AML-193 (cell line): ENCODE measurements at places on chromosomes 5 and 9.

GRCh38 chr9:135359764-135360163, 119.8 kb upstream of the PPP1R26 start:
- no peak for DNase-seq

DNA sequence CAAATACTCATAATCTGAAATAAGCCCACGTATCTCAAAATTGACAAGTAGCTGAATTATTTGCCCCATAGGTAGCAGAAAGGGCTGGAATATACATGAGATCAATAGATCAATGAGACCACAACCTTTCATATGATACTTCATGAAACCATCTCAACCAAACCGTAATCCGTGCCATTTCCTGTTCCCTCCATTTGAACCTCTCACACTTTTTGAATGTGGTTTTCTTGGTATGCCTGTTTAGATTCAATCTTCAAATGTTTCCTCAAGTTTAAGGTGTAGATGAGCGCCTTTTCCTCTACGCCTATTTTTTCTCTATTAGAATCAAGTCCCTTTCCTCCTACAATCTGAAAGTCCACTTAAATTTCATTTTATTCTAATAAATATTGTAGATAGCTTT, 805.5 kb downstream of the EFNA5 start:
- no peak for DNase-seq

DNA sequence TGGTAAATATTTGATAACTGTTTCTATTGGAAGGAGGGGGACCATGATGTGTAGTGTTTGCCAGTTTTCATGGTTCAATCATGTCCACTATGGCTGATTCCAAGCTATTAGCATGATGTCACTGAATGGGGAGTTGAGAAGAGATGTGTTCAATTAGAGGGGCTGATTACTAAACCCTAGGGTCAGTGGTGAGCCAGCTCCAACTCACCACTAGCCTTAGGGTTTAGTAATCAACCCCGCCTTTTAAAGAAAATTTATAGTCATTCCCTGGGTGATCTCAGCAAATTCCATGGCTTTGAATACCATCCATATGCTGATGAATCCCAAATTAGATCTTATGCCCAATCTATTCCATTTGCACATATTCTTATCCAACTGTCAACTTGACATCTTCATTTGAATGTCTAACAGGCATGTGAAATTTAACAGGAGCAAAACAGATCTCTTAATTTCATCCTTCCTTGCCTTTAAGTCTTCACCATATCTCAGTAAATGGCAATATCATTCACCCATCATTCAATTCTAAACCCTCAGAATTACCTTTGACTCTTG, 98.8 kb downstream of the GCNT1 start:
- DNase-seq: no peak

DNA sequence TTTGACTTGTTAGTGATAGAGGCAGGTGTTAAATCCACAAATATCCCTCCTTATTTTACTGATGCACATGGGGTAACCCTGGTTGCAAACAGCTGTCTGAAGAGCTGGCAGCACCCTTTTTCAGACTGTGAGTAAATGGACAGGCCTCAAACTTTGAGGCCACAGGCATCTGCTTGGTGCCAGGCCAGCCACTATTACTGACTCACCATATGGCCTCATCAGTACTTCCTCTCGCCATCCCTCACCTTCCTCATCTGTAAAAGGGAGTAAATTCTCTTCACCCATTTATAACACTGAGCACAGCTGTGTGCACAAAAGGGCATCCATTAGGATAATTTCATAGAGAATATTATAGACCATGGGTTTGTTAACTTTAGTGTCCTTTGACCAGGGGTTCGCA, 11.9 kb upstream of the TNIP1 start:
- peak; percentile 87 for DNase-seq

GRCh38 chr5:147454996-147455677, 54.7 kb downstream of the DPYSL3 start:
- no peak for DNase-seq

GRCh38 chr5:100852988-100853449, 50.1 kb downstream of the ST8SIA4 start:
- DNase-seq: peak; percentile 53

DNA sequence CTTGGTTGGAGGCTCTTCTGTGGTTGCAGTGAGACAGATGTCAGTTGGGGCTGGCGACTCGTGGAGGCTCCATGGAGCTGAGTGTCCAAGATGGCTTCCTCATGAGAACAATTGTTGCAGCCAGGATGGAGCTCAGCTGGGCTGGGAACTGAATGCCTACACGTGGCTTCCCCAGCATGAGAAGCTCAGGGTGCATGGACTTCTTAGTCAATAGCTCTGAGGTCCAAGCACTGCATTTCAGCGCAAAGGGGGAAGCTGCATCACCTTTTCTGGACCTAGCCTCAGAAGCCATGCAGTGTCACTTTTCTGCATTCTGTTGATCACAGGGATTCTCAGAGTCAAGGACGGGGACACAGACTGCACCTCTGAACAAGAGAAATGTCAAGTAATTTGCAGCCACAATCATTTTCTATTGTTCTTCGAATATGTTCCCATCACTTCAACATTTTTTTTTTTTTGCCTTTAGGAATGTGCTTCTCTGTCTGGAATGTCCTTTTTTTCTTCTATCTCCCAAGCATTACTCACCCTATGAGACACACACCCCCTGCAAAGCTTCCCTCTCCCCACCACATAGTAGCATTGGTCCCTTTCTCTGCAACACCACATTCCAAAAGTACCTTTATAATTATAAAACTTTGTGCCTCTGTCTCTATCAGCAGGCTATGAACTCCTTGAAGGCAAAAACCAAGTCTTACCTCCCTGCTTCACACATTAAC, 57.5 kb upstream of the STK32A start:
- DNase-seq: no peak

- no peak for DNase-seq
Observed at GRCh38 chr5:108251350-108251749, 130.5 kb downstream of the FBXL17 start.

DNA sequence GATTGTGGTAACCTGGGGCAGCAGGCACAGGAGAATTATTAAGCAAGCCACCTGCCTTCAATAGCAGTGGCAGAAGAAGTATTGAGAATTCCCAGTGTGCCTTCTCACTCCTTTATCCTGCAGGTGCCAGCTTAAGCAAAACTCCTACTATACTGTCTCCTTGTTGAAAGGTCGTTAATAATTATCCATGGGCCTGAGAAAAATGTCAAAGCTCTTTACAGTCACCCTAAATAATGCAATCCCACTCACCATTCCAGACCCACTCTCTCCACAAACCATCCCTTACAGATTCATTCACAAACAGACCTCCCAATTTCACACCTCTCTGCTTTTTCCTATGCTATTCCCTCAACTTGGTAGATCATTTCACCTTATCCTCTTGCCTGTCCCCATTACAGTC, 161.5 kb upstream of the TRIM32 start:
- DNase-seq: no peak

DNA sequence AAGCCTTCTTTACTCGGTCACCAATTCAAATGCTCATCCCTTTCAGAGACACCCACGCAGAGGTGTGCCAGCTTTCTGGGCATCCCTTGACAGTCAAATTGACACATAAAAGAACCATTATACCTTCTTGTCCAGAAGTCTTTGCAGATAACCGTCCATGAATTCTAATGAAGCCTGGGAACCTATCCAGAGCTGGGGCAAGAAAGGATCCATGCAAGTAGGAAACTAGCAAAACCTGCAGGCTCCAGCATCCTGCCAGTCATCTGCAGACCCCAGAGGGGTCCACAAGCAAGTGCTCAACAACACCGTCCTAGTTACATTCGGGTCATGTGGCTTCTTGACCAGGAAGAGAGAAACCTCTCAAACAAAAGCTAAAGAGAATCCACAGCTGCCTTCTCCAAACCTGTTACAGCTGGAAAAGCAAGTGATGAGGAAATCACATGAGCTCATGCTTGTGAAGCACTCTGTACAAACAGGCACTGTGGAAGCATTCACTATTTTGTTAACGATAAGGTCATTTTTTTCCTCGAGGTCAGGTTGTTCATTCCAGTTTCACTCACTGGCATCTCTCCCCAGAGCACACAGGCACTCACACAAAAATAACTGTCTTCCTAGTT, 80.2 kb upstream of the DMRT1 start:
- no peak for DNase-seq

- DNase-seq: no peak
Observed at GRCh38 chr5:170571875-170572852, 68.3 kb downstream of the KCNIP1 start.

DNA sequence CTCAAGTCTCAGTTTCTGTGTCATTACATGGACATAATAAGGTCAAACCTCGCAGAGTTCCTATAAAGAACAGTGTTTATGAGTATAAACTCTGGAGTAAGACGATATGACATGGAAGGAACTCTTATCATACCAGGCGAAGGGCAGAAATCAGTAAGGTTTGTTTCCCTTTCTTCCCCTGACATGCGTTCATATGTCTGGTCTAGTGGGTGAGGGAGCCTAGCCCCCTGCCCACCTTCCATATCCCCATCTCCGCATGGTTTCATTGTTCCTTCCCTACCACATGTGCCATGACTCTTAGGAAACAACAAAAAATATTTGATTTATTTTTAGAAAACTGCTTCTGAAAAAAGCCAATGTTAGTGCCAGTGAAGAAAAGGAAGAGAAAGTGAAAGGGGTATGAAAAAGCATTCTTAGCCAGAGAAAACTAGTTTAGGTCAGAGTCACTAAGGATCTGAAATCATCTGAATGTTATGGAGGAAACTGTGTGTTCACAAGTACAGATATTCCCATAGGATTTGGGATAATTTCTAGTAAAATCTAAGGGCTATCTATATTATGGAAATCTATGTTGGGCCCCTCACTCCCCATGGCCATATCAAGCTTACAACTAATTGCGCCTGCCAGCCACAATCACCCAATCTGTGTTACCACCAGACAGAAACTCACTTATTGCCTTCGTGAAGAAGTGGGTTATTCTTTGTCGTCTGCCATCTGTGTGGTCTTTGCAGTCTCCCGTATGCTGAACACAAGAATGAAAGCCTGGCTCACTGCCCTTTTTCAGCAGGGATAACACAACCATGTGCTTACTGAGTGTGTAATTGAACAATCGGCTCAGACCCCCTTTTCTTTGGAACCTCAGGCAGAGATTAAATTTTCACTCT, 19.9 kb upstream of the HMHB1 start:
- DNase-seq: no peak

- DNase-seq: peak; percentile 16
Observed at GRCh38 chr5:168747987-168748777, 169.0 kb upstream of the PANK3 start.

GRCh38 chr5:118580949-118581348, 407.4 kb downstream of the DTWD2 start:
- DNase-seq: no peak

- no peak for DNase-seq
Observed at GRCh38 chr5:172792701-172793570, 21.9 kb upstream of the DUSP1 start.

- peak; percentile 24 for DNase-seq
Observed at GRCh38 chr9:131253891-131254491, 22.3 kb downstream of the FAM78A start.

DNA sequence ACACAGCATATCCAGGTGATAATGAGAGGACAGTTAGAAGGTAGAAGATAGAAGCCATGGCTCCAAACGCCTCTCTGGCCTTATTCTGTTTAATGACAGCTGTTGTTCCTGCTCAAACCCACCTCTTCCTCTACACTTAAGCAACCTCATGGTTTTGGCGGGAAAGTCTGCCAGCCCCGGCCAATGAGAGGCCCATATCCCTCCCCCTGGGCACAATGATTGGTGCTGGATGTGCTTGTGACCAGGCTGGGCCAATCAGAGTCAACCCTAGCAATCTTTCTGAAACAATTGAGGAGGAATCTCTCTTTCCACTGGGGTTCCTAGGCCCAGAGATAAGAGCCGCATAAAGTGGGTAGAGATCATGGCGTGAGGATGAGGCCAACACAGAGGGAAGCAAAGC, 4.8 kb upstream of the GFI1B start:
- DNase-seq: peak; percentile 4

DNA sequence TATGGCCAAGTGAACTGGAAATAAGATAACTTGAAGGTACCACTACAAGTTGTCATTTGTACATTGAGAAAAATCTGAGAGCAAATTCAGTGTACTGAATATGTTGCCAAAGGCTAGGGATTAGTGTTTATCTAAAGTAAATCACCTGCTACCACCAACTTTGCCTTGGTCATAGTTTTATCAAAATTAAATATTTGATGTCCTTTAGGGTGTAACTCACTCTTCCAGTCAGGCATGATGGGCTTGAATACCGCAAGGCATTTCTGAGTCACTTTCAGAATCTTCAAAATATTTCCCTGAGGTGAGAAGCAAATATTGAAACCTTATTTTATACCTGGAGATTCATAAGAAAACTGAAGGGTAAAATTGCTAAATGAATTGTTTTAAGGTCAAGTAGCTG, 1338.6 kb upstream of the ACO1 start:
- no peak for DNase-seq

DNA sequence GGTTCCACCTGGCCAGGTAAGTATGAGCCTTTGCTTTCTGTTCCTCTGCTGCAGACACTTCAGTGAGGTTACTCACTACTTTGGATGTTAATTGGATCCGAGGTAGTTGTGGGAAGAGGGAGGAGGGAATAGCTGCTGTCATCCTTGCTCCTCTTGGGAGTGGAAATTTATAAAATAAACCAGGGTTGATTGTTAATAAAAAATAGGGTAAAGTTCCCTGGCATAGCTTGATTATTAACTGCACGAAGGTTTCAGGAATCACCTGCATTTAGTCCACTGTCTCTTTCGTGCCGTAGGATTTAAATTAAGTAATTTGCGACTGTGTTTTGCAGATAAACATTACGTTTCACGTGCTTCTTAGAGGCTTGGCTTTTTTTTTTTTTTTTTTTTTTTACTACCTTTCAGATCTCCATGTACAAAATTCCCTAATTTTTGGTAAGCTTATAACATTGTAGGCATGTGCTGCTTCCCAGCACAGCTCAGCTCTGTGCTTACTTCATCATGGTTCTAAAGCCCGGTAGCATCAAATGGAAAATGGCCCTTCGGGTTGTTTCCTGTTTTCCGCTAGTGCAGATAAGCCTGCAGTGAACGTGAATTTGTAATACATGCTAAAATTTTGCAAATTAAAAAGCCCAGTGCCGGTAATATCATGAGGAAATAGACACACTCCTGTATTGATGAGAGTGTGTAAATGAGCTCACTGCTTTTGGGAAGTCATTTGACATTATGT, 26.9 kb upstream of the LTC4S start:
- DNase-seq: no peak

DNA sequence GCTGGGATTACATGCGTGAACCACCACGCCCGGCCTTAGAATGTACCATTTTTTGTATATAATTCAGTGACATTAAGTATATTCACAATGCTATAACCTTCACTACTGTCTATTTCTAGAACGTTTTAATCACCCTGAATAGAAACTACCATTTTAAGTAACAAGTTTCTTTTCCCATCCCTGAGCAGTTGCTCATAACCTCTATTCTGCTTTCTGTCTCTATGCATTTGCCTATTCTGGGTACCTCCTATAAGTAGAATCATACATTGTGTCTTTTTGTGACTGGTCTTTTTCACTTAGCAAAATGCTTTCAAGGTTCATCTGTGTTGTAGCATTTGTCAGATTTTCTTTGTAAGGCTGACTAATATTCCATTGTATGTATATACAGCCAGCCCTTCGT, 39.9 kb downstream of the DDX46 start:
- DNase-seq: no peak

DNA sequence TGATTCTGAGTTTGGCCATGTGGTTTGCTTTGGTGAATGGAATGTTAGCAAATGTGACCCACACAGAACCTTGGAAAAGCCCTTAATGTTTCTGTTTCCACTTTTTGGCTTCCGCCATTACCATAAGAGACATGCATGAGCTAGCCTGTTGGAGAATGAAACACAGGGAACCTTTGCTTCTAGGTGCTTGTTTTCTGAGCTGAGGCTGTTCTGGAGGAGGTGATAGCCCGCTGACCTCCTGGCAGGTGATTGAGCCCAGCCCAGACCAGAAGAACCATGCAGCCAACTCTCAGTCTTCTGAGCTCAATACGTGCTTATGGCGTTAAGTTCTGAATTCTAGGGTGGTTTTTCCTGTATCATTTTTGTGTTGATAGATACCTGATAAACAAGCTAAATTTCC, 148.6 kb upstream of the KLF9 start:
- DNase-seq: no peak
